ENCODE measurements at places on chromosomes 11 and 22.

DNA sequence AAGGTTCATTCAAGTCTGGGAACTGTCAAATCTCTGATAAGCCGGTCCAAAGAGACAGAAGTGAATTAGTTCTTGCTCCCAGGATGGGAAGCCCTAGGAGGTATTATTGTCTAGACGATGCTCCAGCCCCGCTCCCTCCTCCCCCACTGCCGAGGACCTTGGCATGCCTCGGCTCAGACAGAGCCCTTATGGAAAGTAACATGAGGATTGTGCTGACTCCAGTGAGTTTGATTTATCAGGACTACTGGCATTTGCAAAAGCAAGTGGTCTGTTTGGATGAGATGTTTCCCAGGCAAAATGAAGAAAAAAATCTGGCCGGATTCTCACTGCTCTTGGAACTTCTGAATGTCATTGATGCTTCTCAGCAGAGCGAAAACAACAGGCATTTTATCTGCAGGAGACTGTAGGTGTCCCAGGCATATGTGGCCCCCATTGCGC lies 341.0 kb downstream of the ETS1 start:
- DNase-seq: no peak

GRCh38 chr22:47406180-47406834 lies 643.9 kb downstream of the TBC1D22A start:
- DNase-seq: no peak

DNA sequence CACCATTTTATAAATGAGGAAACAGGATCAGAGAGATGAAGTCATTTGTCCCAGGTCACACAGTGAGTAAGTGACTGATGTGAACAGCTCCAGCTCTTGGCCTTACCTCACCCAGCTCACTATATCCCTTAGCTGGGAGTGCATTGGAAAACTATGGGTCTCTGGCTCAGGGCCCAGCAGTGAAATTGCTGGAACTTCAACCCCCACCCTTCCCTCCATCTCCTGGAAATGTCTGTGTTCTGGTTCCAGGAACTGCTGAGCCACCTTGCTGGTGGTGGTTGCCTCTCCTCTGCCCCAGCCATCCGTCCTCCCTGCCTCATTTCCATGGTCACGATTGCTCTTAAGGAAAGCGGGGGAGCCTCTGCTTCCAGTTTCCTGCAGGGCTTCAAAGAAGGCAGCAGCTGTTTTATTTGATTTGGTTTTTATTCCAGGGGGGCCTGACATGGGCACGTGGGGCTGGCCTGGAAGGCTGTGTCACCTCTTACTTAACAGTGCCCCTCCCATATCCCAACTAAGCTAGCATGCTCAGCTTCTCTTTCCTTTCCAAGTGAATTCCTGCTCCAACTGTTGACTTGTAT lies 46.2 kb upstream of the CSTF3 start:
- no peak for DNase-seq

GRCh38 chr11:118046051-118046963 lies 30.6 kb upstream of the TMPRSS4 start:
- DNase-seq: no peak

GRCh38 chr11:68843052-68843561 lies 1.4 kb upstream of the CPT1A start:
- no peak for DNase-seq

GRCh38 chr11:60018058-60018457 lies 1.1 kb downstream of the OOSP4B start:
- no peak for DNase-seq

- no peak for DNase-seq
Observed at GRCh38 chr22:30279046-30279788, 10.1 kb downstream of the CASTOR1 start.

DNA sequence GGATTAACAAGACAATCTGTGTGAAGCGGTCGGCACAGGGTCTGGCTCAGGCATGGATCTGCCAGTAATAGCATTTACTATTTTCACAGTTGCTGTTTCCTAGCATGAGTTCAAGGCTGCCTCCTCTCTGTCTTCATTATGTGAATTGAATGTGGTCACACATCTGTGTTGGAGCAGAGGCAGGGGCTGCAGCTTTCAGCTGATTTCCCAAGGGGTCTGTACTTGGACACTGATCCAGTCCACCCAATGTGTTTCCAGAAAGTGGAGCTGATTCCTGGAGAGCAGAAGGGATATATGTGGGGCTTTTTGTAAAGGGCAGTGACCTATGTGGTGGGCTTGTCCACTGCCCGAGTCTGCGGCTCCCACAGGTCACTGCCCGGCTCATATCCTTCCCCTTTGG lies 3.5 kb upstream of the CELSR1 start:
- no peak for DNase-seq

DNA sequence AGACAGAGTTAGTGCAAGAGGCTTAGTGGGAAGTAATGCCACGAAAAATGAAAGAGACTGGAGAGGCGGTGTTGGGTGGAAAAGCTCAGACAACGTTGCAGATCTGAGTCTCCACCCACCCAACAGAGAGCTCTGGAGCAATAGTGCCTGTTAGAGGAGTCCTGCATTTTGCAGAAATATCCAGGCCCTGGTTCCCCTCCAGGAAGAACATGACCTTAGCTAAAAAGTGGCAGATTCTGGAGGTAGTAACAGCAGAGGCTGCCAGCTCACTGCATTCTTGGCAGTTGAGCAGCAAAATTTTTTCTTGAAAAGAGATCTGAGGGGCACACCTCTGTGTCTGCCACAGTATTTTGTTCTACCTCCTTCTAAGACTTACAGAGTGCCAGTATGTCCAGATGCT lies 27.7 kb upstream of the BIRC3 start:
- DNase-seq: no peak

- DNase-seq: no peak
Observed at GRCh38 chr11:10930224-10930971, 72.5 kb upstream of the ZBED5 start.

- no peak for DNase-seq
Observed at GRCh38 chr22:23250056-23250784, 69.9 kb downstream of the BCR start.

- DNase-seq: no peak
Observed at GRCh38 chr11:34826384-34826726, 89.8 kb downstream of the APIP start.

DNA sequence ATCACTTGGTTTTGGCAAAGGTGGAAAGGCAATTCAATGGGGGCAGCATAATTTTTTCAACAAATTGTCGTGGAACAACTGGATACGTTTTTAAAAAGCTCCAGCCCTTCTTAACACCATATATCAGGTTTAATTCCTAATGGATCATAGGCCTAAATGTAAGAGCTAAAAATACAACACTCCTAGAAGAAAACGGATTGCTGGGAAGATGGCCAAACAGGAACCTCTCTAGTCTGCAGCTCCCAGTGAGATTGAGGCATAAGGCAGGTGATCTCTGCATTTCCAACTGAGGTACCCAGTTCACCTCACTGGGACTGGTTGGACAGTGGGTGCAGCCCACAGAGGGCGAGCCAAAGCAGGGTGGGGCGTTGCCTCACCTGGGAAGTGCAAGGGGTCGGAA lies 32.4 kb upstream of the SCGB1D1 start:
- no peak for DNase-seq

DNA sequence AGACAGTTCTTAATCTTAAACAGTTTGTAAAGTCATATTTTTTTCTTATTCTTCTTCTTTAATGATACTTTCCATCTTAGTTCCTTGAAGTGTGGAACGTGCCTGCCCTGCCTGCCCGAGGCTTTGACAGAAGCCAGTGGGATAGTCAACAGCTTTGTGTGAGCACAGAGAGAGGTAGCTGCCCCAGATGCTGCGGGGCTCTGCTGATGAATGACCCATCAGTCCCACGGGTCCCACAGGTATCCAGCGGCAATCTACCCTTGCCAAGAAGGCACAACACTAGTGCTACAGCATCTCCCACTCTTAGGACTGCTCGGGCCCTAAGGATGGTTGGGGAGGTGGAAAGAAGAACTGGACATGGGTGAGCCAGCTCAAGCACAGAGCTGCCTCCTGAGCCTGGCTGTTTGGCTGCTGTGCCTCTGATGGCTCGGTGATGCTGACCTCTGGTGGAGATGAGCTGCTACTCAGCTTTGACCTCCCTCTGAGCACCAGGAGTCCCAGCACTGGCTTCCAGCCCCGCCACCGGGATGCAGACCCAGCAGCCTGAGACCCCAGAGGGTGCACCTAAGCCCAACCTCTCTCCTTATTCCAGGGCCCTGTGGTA lies 11.8 kb upstream of the APLNR start:
- DNase-seq: no peak

DNA sequence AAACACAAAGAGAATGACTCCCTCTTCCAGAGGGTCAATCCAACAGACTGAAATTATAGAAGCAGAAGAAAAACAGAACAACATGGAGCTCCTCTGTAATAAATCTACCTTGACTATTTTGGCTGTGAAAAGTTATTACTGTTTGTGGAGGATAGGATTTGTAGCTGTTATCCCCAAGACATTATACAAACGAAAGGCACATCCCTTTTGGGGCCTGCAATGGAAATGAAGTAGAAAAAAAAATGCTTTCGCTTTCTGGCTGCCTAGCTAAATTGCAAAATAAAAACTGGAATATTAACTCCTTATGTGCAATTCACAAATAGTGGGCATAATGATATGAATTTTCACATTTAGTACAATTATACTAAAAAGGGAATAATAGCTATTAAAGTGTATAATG lies 123.8 kb upstream of the CCDC179 start:
- no peak for DNase-seq

- no peak for DNase-seq
Observed at GRCh38 chr22:26669060-26669481, 11.7 kb downstream of the MIAT start.
